NCI-H2171 (cell line): ENCODE measurements at places on chromosomes 3 and 15.

DNA sequence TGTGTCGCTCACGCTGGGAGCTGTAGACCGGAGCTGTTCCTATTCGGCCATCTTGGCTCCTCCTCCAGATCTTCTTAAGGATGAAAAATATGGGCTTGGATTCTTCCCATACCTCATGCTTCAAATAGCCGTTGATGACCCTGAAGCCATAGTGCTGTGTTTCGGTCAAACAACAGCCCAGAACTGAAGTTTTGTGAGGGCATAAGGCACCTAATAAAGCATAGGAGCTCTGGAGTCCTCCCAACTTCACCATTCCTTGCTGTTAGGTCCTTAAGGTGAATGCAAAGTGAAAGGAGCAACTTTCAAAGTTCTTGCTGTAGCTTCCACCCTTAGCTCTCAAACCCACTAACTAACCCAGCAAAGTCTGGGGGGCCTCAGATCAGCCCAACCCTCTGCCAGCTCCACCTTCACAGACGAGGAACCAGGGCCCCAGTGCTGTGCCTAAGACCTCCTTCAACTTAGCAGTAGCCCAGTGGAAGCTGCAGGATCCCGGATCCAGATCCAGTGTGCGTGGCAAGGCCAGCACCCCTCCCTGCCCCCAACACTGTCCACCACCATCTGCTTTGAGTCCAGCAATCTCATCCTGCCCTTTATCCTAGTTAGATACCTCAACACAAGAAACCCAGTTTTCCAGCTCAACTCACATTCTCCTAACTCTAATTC lies at the start of gene GRK7:
Gene GRK7, plus strand, starts transcription at position 321 of the 663 bp plus-strand sequence. CDS start 14,877 bp downstream, outside the sequence.
- no peak for DNase-seq

- DNase-seq = no peak
Observed at GRCh38 chr3:152469248-152470025, 200.7 kb downstream of the MBNL1 start.

DNA sequence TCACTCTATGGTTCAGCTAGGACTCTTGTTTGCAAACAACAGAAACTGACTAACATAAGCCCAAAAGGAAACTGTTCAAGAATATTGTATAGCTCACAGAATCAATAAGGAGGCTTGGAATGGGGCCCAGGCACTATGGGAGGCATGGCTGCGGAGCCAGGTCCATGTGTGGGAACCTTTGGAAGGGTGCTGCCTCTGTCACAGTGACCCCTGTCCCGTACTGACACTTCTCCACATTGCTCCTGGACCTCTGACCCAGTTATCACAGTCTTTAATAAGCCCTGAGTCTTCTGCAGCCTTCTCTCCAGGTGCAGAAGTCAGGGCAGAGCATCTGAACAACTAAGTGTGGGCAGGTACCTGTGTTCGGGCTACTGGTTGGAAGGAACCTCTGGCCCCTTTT lies 121.8 kb downstream of the ITPR1 start:
- no peak for DNase-seq

DNA sequence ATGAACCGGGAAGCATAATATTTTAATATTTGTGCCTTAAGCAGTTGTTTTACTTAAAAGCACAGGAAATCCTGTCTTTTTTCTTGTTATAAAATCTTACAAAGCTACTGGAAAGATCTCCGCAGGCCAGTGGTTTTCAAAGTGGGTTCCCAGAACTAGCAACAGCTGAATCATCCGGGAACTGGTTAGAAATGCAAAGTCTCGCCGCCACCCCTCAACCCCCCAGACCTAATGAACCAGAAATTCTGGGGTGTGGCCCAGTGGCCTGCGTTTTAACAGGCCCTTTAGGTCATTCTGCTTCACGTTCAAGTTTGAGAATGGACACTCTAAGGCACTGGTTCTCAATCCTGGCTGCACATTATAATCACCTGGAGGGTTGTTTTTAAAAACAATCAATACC lies 74.7 kb downstream of the PDZRN3 start:
- DNase-seq = no peak

DNA sequence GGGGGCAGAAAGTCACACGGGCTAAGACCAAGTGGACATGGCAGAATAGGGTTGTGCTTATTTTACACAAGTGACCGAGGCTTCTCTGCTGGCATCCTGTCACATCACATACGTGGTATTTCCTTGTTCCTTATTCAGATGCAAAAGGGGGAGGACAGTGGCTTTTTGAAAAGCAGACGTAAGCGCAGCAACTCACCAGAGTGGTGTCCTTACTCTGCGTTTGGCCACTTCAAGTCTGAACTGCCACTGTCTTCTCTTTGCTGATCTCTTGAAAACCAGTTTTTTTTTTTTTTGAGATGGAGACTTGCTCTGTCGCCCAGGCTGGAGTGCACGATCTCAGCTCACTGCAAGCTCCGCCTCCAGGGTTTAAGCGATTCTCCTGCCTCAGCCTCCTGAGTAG lies 113.2 kb downstream of the SOX2 start:
- no peak for DNase-seq

DNA sequence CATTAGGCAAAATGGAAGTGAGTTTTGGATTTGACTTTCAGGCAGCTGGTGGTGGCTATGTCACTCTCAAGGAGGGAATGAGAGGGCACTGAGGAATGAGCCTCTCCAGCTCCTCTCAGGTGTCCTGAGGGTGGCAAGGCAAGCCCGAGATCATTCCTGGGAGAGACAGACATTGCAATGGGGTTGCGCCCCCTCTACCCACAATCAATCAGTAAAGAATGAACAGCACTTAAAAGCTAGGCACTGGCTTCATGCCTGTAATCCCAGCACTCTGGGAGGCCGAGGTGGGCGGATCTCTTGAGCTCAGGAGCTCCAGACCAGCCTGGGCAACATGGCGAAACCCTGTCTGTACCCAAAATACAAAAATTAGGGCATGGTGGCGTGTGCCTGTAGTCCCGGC lies 14.1 kb upstream of the SHF start:
- no peak for DNase-seq

DNA sequence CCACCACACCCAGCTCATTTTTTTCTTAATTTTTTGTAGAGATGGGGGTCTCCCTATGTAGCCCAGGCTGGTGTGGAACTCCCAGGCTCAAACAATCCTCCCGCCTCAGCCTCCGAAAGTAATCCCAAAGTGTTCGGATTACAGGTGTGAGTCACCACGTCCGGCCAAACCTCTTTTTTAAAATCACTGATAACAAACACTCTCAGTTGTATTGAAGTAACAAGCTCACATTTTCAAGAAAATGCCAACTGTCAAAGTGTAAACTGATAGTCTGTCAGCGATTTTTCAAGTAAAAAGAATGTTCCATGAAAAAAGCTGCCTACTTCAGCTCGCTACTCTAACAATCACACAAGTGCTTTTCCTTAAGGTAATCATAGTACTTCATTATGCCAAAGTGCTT lies 33.4 kb downstream of the UBXN7 start:
- no peak for DNase-seq

- no peak for DNase-seq
Observed at GRCh38 chr3:135416182-135416581, 549.3 kb upstream of the PPP2R3A start.

DNA sequence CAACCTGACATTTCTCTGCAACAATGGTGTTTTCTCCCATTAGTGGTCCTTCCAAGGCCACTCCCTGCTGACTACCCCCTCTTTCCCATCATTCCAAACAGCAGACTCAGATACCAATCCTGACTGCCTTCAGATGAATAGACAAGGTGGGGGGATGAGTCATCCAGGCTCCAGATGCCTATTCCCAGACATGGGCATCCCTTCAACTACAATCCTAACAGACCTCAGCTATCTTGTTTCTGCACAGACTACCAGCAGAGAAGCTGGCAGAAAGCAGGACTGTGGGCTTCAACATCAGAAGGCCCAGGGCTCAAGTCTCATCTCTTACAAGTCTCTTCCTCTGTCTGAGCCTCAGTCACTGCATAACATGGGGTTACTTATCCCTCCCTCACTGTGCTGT lies 2.2 kb downstream of the RBP1 start:
- DNase-seq = peak; percentile 42

GRCh38 chr15:73389539-73389938 lies 20.8 kb upstream of the HCN4 start:
- no peak for DNase-seq

DNA sequence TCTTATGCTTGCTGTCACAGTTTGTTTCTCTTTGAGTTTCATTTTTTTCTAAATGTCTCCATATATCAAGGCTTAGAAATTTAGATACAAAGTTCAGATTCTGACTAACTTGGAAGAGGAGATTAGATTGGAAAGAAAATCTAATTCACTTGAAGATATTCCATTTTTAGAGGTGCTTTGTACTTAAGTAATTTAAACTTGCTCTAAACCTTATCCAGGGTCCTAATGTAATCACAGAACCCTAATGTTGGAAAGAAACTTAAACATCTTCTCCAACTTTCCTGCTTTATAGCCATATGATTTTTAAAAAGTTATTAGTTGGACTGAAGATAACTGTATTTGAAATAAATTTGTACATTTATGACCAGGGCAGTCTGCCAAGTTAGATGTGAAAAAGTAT lies 81.1 kb upstream of the ARHGEF3 start:
- no peak for DNase-seq
